ENCODE measurements at places on chromosomes 13 and 19.

DNA sequence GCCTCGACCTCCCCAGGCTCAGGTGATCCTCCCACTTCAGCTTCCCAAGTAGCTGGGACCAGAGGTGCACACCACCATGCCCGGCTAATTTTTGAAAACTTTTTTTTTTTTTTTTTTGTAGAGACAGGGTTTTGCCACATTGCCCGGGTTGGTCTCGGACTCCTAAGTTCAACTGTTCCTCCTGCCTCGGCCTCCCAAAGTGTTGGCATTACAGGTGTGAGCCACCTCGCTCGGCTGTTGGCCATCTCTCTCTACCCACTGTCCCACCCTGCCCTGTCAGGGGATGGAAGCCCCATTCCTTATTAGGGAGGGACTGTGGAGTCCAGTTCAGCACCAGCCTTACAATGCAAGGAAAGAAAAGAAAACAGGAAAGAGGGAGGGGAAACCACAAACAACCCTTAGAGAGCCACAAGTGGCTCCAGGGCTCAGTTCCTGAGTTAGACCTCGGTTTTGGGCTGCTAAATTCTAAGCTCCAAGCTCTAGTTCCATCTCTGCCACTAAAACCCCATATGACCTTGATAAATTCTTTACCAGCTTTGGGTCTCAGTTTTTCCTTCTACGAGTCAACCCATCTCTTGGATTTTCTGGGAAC is 31.7 kb downstream of the ACTL9 start:
- no peak for DNase-seq

DNA sequence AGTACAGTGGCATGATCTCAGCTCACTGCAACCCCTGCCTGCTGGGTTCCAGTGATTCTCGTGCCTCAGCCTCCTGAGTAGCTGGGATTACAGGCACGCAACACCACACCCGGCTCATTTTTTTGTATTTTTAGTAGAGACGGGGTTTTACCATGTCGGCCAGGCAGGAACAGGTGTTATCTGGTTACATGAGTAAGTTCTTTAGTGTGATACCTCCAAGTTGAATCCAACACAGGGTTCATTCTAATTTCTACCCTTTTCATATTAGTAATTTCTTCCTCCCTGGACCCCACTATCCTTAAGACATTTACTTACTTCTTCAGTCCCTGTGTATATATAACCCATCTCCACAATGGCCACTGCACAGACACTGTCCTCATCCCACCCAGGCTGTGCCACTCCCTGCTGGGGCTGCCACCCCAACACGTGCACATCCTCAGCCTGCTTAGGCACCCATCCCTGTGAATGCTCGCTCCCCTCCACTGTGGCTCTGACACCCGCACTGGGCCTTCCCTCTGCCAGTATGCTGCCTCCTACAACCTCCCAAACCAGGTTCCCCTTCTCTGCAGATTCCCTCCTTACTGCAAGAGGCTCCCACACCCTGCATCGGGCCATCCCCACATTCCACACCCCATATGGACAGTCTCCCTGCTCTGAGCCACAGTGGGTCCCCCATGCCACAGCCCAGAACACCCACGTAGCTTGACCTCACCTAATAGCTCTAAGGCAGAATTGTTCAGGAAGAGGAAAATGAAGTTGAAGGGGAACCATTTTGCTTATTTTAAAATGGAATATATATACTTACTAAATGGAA is 147.1 kb downstream of the TBC1D4 start:
- no peak for DNase-seq

GRCh38 chr13:53135301-53135700 is 106.7 kb downstream of the OLFM4 start:
- no peak for DNase-seq

DNA sequence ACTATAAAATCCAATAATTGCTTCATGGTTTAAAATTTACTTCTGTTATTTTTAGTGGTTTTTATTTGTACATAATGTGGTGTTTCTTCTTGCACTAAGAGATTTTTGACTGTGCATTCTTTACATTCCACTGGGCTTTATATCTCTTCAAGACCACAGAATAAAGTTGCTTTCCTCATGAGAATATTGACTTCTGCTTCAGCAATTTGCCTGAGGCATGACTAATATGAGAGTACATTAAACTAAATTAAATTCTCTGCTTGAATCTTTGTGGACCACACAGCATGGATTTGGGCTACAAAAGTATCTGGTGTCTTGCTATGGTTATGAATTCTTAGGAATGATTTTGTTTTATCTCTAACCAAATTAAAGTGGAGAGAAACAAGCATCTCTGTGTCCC is 1463.4 kb upstream of the PCDH20 start:
- DNase-seq = no peak

GRCh38 chr19:28118235-28118634 is 1094.7 kb downstream of the UQCRFS1 start:
- no peak for DNase-seq

- no peak for DNase-seq
Observed at GRCh38 chr13:110109140-110109783, 197.7 kb downstream of the COL4A1 start.

- DNase-seq = no peak
Observed at GRCh38 chr13:113001241-113002140, 32.5 kb downstream of the MCF2L start.

DNA sequence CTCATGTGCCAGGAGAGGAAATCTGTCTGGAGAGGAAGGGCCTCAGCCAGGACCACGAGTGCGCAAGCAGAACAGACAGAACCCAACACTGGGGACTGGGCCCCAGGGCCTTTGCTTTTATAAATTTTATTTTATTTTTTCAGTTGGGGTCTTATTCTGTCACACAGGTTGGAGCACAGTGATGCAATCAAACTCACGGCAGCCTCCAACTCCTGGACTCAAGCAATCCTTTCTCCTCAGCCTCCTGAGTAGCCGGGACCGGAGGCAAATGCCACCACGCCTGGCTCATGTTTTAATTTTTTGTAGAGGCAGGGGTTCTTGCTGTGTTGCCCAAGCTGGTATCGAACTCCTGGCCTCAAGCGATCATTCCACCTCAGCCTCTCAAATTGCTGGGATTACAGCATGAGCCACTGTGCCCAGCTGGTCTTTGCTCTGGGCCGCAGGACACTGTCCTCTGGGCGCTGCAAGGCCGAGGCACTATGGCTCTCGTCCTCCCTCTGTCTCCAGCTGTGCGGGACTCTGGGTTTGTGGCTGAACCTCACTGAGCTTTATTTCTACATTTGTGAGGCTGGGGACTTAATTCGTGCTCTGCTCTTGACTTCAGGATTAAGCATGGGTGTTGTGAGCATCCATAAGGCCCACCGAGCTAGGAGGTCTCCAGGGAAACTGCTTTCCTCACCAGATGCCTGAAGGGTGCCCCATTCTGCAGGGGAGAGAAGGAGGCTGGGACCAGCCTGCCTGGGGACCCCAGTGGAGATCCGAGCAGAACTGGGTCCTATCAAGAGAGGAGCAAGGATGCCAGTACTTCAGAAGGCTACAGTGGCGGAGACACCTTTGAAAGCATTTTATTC is 144.2 kb upstream of the VSTM2B start:
- DNase-seq = no peak

DNA sequence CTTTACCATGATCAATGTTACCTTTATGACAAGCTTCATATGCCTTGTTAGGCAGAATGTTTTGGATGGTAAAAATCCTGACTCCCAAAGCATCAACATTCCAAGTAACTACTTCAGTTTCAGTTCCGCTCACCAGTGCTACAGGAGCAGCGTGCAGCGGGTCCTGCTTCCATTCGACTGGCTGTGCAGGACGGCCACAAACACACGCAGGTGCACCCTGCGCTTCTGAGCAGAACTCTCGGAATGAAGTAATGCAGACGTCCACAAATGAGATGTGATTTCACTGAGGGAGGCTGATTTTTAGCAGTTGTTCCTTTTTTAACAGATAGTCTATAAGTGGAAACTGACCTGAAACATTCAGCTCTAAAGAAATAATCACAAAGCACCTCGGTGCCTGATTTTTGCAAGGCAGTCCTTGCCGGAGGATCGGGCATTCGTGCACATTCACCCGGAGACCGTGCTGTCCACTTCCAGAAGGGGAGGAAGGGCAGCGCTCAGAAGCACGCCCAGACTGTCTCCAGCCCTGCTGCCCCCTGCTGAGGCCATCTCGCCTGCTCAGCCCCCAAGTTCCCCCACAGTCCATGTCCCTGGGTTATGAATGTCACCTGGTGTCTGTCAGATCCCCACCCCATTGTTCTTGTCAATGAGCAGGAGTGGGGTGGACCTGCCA is 85.8 kb downstream of the RAB20 start:
- DNase-seq = no peak

DNA sequence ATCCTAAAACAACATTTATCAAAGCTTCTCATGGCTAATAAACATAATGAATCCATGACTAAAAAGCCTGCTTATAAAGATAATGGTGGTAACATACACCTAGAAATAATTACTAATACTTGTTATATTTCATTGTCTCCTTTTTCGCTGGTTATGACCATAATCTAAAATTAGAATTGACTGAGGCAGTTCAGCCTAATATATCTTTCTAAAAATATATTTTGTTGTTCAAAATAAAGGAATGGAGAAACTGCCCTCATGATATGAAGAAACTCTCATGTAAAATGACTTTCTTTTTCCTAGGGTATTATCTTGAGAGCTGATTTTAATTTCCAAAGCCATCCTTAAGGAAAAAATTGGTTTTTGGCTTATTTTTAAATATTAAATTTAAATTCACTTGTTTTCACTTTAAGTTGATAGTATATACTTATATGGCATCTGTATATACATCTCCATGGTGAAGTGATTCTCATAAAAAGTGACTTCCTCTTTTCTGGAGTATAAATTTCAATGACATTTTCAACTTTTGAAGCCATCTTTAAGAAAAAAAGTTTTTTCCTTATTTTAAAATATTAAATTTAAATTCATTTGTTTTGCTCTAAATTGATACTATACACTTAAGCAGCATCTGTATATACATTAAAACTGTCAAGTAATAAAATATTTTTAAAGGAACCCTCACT is 204.6 kb downstream of the VWA8 start:
- no peak for DNase-seq

GRCh38 chr13:51252954-51253532 is 30.8 kb downstream of the FAM124A start:
- DNase-seq = no peak

DNA sequence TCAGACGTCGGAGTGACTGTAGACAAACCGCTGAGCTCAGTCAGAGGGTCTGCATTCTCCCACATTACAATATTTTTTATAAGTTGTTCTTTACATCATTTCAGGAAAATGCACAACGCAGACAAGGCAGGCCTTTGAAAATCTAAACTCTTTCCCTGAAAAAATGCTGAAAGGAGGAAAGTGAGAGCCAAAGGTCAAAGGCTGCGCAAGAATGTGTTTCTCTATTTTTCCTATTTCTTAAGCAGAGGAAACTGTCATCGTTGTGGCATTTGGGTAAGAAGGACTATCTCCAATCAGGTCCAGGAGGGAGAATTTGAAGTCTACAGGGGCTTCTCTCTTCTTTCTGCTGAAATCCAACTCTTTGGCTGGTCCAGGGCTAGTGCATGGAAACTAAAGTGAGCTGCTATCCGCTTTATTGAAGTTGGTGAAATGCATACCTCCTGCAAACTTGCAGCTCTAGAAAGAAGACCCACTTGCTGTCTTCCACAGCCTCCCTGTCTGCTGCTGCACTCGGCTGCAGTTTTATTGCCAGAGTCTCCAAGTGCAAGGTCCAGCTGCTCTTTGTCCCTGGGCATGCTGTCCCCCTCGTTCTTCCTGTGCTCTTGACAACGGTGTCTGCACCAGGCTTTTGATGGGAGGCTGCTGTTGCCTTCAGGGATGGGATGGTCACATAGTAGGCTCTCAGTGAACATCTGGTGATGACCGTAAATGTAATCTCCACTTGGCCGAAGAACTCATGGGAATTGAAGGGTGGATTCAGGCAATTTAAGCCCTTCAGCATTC is 31.2 kb downstream of the ZNF536 start:
- no peak for DNase-seq

GRCh38 chr19:28130066-28130511 is 1082.9 kb downstream of the UQCRFS1 start:
- DNase-seq = no peak

DNA sequence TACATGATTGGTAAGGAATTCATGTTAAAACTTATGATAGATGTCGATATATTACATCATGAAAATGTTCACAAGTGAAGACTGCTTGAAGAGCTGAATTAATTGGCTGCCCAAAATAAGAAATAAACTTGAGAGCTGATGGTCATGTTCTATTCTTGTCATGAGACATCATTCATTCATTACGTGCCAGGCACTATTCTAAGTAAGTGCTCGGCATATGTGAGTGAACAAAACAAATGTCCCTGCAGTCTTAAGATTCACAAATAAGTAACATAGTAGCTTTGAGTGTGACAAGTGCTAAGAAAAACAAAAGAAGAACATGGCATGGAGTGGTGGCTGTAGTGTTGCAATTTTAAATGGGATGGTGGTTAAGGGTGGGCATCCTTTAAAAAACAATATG is 329.3 kb downstream of the SUCLA2 start:
- DNase-seq = no peak

DNA sequence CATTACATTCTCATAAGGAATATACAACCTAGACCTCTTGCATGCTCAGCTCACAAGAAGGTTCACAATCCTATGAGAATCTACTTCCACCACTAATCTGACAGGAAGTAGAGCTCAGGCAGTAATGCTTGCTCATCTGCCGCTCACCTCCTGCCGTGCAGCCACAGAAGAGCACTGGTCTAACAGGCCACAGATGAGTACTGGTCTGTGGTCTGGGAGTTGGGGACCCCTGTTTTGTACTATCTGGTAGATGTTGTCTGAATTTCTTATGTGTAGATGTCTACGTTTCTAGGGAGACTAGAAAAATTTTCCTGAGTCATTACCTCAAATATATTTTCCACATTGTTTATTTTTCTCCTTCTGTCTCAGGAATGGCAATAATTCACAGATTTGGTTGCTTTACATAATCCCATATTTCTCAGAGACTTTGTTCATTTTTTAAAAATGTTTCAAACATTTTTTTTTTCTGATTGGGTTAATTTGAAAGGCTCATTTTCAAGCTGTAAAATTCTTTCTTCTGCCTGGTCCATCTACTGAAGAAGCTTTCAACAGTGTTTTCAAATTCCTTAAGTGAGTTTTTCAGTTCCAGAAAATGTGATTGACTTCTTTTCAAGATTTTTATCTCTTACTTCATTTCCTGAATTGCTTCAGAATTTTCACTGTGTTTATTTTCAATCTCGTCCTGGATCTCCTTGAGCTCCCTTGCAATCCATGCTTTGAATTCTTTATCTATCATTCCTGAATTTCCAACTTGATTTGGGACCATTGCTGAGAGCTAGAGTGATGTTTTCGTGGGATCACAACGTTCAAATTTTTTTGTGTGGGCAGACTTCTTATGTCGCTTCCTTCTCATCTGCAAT is 1322.2 kb downstream of the PCDH9 start:
- no peak for DNase-seq

DNA sequence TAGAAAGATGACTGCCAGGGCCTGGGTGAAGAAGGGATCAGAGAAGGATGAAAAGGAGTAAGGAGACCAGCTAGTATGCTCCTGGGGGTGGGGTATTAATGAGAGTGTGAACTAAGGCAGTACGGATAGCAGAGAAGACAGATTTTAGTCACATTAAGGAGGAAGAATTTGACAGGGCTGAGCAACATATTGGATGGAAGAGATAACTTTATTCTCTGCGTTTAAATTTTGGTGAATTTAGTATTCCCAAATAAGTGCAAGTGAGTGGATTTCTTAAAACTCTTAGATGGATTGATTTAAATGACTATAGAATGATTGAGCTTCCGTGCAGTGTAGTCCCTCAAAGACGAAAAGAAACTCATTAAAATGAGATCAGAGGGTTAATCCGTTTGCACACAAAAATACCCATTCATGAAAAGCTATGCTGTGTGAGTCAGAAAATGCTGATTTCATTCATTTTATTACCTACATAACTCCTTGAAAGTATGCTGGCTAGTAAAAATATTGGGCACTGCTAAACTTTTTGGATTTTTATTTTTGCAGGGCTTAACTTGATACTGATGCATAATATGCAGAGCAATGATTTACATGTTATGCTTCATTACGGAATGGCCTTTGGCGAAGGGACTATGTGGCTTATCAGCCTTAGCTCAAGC is 54.1 kb downstream of the WDFY2 start:
- no peak for DNase-seq

All from cortex of kidney (tissue), 1 donor.